Activated CD8-positive, alpha-beta memory T cell treated with anti-CD3 and anti-CD28 coated beads, Interleukin-2, amount 10 ng/mL, durations not matched to agents 7 days and 5 days (primary cell): ENCODE measurements at places on chromosomes 5 and 9. TPM values are rescaled to one million over a fixed set of nuclear protein-coding genes. Genes with fewer than 3 reads are reported as not detected.

ADGRD2 gene
- not detected for total RNA-seq

GRXCR2 gene
- total RNA-seq = not detected

FGF10 gene
- total RNA-seq = not detected

TAF11L5 gene
- not detected for total RNA-seq

PCDHA7 gene
- total RNA-seq = not detected

HAPLN1 gene
- total RNA-seq = not detected

GPSM1 gene
- 4.5 TPM for total RNA-seq

SH3RF2 gene
- total RNA-seq = 0.12 TPM

PCDHGA2 gene
- total RNA-seq = not detected

GAS1 gene
- total RNA-seq = 0.07 TPM

PCDHA9 gene
- total RNA-seq = not detected

BTNL8 gene
- not detected for total RNA-seq

C1QTNF3 gene
- total RNA-seq = 2.7 TPM

ZNF367 gene
- total RNA-seq = 36.3 TPM

TRAF2 gene
- total RNA-seq = 58.4 TPM

PGGT1B gene
- 29.9 TPM for total RNA-seq

ABCA1 gene
- 0.09 TPM for total RNA-seq

SPATA31E1 gene
- not detected for total RNA-seq

VCAN gene
- total RNA-seq = not detected

PAM gene
- total RNA-seq = 31.5 TPM

HRCT1 gene
- not detected for total RNA-seq

GTF3C4 gene
- 16.0 TPM for total RNA-seq

SRA1 gene
- total RNA-seq = 37.9 TPM

PCDHB13 gene
- total RNA-seq = not detected

SLC25A2 gene
- total RNA-seq = 0.56 TPM

IL4 gene
- total RNA-seq = 2.5 TPM

NPR2 gene
- total RNA-seq = 13.4 TPM

HAVCR2 gene
- total RNA-seq = 108 TPM

MCC gene
- 7.4 TPM for total RNA-seq

OLFML2A gene
- not detected for total RNA-seq

OR1J2 gene
- not detected for total RNA-seq

LRRC8A gene
- total RNA-seq = 25.6 TPM

UAP1L1 gene
- 35.3 TPM for total RNA-seq

F12 gene
- total RNA-seq = 2.2 TPM

ACOT12 gene
- not detected for total RNA-seq
